ENCODE measurements at places on chromosomes 12 and 14.

DNA sequence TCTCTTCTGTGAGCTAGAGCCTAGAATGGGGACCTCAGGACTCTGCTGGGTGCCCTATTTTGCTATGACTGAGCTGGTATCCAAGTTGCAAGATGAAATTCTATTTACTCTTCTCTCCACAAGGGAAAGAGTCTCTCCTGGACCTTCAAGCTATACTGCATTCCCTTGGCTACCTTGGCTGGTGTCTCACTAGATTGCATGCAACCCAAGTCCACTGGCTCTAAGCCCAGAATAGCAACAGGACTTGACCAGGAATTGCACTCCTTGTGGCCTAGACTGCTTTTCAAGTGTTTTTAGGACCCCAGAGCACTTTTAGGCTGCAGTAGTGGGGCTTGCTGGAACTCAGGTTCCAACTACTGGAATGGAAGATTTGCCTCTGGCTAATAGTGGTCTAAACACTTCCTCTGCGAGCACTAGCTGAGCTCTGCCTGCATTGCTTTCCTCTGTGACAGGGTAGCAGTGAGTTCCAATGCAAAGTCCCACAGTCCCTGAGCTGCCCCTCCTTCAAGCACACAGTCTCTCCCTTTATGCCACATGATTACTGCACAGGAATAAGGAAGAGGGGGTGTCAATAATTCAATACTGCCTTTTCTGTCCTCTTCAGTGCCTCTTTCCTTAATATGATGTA lies 1009.1 kb upstream of the FLRT2 start:
- no peak for DNase-seq

DNA sequence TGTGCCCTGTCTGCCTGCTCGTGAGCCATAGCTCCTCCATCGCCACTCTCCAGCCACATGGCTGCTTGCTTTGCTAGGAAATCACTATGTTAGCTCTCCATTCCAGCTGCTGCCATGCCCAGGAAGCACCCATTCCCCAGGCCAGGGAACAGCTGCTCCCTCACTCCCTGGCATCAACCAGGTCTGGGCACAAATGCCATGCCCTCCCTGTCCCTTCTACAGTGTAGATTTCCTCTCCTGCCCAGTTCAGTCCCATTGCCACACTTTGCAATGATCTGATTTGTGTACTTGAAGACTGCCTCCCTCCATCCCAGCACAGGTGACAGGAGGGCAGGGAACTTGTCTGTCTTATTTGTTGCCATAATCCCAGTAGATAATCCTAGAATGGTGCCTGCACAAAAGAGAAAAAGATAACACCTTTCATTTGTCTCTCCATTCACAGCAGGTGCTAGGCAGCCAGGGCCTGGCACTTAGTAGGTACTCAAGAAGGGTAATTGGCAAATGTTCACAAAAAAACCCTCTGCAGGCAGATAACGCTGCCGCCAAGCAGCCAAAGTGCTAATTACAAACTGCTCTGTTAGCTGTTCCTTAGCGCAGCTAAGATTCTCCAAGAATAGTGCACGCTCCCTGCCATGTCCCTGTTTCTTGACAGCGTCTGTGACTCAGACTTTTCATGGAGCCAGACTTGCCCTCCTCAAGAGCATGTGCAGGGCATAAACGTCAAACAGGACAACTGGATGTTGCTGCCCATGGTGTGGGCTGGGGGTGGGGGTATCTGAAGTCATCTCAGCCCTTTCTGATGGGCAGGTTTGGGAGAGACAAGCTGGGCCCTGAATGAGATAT lies 69.1 kb downstream of the ARL6IP4 start:
- DNase-seq = no peak

- no peak for DNase-seq
Observed at GRCh38 chr14:96568621-96569020, 66.4 kb downstream of the PAPOLA start.

DNA sequence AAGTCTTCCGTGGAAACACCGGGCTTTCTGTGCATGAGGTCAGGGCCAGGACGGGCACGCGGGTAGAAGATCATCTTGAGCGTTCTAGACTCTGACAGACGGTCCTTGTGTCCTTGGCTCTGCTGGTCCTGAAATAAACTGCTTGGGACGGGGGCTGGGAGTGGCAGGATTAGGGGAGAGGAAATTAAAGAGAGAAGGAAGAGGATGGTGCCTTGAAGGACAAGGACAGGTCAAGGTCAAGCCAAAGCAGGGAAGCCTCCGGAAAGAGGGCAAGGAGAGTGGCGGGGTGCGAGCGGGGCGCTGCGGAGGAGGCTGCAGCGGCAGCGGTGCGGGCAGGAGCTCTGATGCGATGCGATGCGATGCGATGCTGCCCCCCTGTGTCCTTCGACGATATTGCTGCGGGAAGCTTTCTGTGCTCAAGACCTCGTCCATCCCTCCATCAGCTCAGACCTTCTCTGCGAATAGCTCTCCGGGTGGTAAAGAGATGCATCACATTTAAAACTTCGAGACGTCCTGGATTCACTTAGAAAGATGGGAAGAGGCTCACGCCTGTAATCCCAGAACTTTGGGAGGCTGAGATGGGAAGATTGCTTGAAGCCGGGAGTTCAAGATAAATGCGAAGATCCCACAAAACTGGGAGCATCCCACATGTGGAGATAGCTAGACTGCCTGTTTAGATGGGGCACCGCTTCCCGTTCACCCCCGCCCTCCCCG lies 110.1 kb upstream of the TMEM132D start:
- peak; percentile 34 for DNase-seq

DNA sequence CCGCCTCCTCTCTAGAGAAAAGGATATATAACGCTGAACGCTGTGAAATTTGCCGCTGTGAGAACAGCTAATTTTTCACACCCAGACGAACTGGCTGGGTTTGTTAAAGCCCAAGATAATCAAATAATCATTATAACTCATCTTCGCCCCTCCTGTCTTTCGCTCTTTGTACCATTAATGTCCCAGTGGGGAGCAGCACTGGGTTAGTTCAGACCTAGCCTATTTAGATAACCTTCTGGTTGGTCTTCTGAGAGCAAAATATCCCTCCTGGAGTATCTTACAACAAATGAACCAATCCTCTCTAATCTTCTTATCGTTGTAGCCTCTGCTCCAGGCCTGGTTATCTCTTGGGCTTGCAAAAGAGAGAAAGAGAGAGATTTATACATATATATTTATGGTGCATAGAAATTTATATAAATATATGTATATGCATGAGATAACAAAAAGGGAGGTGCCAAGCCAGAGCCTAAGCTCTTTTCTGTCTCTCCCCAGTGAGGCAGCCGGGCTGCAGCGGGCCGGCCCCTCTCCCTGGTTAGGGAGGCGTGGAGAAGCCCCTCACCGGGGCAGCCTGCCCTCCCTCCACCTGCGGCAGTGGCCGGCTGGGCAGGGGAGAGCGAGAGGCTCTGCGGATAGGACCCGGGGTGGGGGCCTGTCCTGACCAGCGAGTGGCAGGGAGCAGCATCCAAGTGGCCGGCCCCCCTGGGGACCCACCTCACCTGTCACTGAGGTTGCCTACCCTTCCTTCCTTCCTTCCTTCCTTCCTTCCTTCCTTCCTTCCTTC lies 202.0 kb upstream of the LHX5 start:
- DNase-seq = no peak

GRCh38 chr14:54803926-54804537 lies 98.6 kb downstream of the GCH1 start:
- DNase-seq = no peak

- no peak for DNase-seq
Observed at GRCh38 chr12:78490861-78491260, 373.7 kb upstream of the SYT1 start.

GRCh38 chr14:67764496-67764895 lies 51.9 kb downstream of the ZFYVE26 start:
- DNase-seq = no peak

- no peak for DNase-seq
Observed at GRCh38 chr14:29820785-29821184, 106.9 kb downstream of the PRKD1 start.

DNA sequence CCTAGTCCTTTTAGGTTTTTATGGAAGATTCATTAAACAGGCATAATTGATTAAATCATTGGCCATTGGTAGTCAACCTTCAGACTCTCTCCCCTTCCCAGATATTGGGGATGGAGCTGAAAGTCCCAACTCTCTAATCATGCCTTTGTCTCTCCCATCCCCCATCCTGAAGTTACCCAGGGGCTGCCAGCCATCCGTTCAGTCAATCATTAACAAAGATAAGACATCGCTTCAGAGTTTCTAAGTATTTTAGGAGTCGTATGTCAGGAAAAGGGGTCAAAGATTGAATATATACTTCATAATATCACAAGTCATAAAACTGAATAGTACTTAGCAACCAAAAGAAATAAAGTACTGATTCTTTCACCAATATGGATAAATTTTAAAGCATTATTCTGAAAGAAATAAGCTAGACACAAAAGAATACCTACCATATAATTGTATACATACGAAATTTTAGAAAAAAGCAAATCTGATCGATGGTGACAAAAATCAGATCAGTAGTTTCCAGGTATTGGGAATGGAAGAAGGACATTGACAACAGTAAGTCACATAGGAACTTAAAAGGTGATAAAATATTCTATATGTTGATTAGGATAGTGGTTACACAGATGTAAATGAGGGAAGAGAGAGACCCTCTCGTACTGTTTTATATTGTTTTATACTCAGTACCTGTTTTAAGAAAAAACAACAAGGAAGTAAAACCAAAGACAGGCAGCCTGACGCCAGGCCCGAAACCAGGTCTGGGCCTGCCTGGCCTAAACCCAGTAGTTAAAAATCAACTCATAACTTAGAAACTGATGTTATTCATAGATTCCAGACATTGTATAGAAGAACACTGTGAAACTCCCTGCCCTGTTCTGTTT lies 414.4 kb downstream of the DAD1 start:
- DNase-seq = no peak

GRCh38 chr14:56135668-56136067 lies 17.5 kb downstream of the PELI2 start:
- no peak for DNase-seq

DNA sequence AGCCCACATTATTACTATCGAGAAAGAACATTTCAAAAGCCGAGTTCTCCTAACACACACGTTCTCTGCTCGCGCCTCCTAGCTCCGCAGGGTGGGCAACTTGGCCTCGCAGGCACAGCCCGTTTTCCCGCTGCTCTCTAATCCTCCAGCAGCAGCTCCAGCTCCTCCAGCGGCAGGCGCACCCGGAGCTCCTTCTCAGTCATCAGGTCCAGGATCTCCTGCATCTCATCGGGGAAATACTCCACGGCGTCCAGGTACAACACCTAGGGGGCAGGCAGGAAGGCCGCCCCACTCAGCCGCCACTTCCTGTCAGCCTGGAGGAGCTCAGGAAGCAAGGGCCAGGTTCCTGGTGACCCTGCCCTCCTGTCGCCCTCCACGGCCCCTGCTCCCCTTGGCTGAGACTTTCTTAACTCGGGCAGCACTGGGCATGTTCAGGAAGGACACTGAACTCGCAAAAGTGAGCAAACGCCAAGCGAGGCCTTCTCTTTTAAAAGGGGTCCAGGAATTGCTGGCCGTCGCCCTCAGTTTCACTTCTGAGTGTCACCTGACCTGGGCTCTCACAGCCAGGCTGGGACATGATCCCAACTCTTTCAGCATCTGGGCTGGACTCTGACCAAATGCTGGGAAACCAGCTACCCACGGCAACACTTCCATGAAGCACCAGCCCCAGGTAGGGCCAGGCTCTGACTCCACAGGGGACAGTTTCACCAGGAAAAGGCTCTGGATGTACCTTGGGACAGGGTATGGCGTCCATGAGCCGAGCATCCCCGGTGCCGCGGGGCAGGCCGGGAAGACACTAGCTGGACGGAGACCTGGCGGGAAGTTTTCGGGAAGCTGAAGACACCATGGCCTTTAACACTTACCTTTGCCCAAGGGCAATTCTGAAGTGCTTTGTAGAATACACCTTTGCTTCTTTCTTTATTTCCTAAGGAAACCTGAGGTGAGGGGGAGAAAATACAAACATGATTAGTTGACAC lies 22.1 kb downstream of the PSMC1 start:
- DNase-seq = no peak

DNA sequence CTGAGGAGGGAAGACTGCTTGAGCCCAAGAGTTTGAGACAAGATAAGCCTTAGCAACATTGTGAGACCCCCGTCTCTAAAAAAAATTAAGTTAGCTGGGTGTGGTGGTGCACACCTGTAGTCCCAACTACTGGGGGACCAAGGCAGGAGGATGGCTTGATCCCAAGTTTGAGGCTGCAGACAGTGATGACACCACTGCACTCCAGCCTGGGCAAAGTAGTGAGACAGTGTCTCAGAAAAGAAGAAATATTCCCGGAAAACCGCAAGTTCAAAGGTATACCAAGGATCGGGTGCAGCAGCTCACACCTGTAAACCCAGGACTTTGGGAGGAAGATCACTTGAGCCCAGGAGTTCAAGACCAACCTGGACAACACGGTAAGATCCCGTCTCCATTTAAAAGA lies 5.8 kb downstream of the PTGES3 start:
- no peak for DNase-seq

DNA sequence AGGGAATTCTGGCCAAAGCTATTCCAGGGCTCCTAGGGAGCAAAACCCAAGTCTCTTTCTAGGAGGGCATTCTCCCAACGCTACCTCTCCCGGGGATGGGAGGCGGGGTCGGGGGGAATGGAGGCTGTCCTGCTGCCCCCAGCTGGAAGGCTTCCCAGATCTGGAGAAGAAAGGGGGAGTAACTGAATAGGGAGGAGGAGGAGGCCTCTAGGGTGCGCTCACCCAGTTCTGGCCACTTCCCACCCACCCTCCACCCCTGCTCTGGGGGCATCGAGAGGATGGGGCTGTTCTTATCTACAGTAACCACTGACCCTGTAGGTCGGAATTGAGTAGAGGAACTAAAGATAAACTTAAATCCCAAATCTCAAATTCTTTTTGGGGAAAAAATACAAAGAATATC lies 579 bp upstream of the RNASE1 start:
- no peak for DNase-seq

GRCh38 chr14:71264260-71264659 lies 357.0 kb downstream of the PCNX1 start:
- no peak for DNase-seq

DNA sequence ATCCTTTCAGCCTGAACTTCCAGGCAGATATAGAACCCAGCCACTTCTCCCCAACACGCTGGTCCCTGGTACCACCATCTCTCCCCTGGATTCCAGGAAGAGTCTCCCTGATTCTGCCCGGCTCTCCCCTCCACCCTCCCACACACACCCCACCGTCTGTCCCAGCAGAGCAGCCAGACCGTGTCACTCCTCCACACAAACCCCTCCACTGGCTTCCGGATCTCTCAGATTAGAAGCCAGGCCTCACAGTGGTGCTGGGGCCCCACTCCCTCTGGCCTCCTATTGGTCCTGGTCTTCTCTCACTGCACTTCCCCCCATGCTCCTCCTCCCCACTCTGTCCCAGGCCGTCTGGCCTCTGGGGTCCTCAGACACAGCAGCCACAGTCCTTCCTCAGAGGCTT lies 52.4 kb upstream of the CDKN3 start:
- DNase-seq = no peak

GRCh38 chr14:104436741-104437701 lies 142.5 kb upstream of the C14orf180 start:
- no peak for DNase-seq

GRCh38 chr12:109689426-109689825 lies 24.2 kb upstream of the FAM222A start:
- no peak for DNase-seq

- DNase-seq = no peak
Observed at GRCh38 chr12:50536831-50537537, 32.2 kb downstream of the DIP2B start.

GRCh38 chr12:132579744-132580143 lies 30.6 kb downstream of the LRCOL1 start:
- DNase-seq = no peak

- DNase-seq = no peak
Observed at GRCh38 chr14:78310272-78310671, 140.1 kb downstream of the NRXN3 start.

- no peak for DNase-seq
Observed at GRCh38 chr14:97021571-97022168, 224.5 kb downstream of the VRK1 start.

GRCh38 chr12:39958377-39958776 lies 147.5 kb downstream of the SLC2A13 start:
- DNase-seq = no peak
